ENCODE measurements at places on chromosomes 5 and 9.

DNA sequence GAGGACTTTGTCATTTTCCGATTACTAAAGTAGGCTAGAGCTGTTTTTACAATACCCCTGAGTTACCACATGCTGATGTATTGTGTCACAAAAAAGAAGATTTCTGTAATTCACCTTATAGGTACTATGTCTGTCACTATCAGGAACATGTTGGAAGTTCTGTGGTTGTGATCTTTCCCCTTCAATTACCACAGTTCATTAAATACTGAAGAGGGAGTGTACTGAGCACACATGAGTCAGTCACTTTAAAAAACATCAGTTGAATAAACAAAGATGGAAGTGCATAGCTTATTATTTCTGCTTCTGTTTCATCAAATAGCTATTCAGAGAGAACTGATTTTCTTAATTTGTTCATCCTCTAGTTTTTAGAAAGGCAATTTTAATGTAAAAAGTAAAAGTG, 31.7 kb downstream of the AP3S1 start:
- no peak for DNase-seq

- no peak for DNase-seq
Observed at GRCh38 chr5:32383065-32383464, 61.5 kb downstream of the ZFR start.

- no peak for DNase-seq
Observed at GRCh38 chr5:72507231-72507906, at the start of gene ZNF366. ZNF366 (minus strand) TSS chr5:72507410; CDS start chr5:72461496, 45,914 bp downstream.

GRCh38 chr5:81422671-81423070, 28.7 kb upstream of the ACOT12 start:
- no peak for DNase-seq

DNA sequence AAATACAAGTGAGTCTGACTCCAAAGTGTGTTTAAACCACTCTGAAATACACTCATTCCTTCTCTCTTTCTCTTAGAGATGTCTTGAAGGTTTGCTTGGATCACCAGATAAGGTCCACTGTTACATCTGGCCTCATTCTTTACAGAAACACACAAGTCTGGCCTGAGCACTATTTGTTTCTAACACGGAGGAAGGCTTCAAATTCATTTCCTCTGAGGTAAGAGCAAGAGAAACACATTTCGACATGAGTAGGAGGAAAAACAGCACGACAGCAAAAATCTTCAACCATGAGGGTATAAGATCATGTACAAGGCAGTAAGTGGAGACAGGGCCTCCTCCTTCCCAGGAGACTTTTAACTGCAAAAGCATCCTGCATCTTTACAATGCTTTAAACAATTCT, 8.0 kb downstream of the SIL1 start:
- no peak for DNase-seq

GRCh38 chr5:6446626-6447309, 1.9 kb upstream of the UBE2QL1 start:
- no peak for DNase-seq

GRCh38 chr5:10355071-10355889, 1.8 kb downstream of the MARCHF6 start:
- no peak for DNase-seq

GRCh38 chr5:124698770-124699169, 47.7 kb downstream of the ZNF608 start:
- no peak for DNase-seq

GRCh38 chr9:6049798-6050197, 34.4 kb upstream of the RANBP6 start:
- DNase-seq: no peak

- no peak for DNase-seq
Observed at GRCh38 chr9:7089406-7090193, 331.8 kb downstream of the KDM4C start.

- DNase-seq: no peak
Observed at GRCh38 chr5:15463231-15463980, 36.6 kb upstream of the FBXL7 start.

- no peak for DNase-seq
Observed at GRCh38 chr9:137228506-137228967, 1.2 kb downstream of the RNF224 start.

- DNase-seq: no peak
Observed at GRCh38 chr5:56803025-56803424, 12.3 kb upstream of the MAP3K1 start.
